ENCODE measurements at places on chromosomes 1 and 21.
A peak's percentile ranks its signal among the peaks of the same experiment; 100 is the strongest.

- DNase-seq = no peak
These were observed 4.3 kb upstream of the LHX9 start for GRCh38 chr1:197912739-197913494.

- DNase-seq = no peak
These were observed 2.6 kb downstream of the CTSE start for GRCh38 chr1:206021008-206021625.

- no peak for DNase-seq
These were observed 1.9 kb downstream of the BTBD19 start for GRCh38 chr1:44810101-44810761.

GRCh38 chr1:15346346-15347030 lies 63.2 kb upstream of the EFHD2 start:
- no peak for DNase-seq

DNA sequence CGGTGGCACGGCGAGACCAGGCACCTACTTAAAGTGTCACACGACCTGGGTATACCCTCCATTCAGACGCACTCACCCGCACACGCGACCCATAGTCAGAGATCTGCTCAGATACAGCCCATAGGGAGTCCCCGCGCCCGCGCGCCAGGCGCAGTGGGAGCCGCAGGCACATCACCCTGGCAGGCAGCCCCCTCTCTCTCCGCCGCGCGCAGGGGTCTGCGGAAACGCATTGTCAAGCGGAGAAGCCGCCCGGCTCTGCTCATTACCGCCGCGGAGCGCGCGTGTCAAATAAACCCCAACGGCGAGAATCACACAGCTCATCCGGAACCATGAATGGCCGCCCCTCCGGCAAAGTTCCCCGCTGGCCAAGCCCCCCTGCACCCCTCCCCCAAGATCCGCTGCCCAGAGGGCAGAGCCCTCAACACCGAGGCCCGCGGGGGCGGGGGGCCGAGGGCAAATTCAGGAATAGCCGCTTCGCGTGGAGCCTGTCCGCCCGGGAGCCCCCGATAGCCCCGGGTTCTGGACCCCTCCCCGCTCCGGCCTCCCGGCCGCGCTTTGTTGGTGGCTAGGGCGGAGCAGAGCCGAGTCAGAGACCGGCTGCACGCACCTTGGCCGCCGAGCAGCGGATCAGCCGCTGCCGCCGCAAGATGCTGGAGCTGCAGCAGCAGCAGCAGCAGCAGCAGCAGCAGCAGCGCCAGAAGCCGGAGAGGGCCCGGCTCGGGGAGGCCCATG lies 522 bp downstream of the LRP8 start:
- DNase-seq = peak; percentile 41

GRCh38 chr1:227654858-227655752 lies 80.0 kb downstream of the JMJD4 start:
- DNase-seq = no peak

DNA sequence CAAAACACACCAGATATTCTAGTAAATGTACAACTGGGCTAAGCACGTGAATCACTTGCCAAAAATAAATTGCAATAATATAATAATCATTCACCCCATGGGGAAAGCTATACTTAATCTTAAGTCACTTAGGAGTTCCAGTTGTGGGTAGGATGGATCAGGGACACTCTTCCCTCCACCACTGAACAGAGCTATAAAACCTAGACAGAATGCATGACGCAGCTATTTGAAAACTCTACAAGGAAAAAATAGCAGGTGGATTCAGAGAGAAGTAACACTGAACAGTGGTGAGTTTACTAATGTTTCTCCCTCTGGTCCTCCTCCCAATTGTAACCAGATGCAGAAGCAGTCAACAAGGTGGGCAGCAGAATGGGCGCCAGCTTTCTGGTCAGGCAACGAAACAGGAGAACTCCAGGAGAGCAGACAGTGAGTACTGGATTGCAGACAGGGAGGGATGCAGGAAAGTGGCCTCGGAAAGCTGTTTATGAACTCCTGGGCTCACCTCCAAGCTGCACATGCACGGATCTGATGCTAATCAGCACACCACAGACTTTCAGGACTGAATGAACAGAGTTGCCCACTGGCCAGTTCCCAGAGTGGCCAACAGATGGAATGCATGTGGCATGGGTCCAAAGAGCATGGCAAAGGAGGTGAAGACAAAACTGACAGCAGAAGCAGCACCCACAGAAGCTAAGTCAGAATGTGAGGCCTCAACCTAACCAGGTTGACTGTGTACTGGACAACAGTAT lies 41.4 kb downstream of the TARBP1 start:
- no peak for DNase-seq

- no peak for DNase-seq
These were observed 14.8 kb upstream of the SLC45A1 start for GRCh38 chr1:8303141-8303540.

DNA sequence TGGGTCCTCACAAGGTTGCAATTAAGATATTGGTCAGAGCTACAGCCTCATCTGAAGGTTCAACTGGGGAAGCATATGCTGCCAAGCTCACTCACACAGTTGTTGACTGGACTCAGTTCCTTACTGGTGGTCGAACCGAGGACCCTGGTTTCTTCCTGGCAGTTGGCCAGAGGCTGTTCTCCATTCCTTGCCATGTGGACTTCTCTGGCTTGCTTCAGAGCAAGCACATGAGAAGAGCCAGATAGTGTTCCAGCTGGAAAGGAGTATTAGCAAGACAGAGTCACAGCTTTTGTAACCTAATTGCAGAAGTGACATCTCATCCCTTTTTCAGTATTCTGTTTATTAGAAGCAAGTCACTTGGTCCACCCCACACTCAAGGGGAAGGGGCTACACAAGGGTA lies 23.6 kb downstream of the POU2F1 start:
- no peak for DNase-seq

- DNase-seq = no peak
These were observed 4.7 kb upstream of the AKNAD1 start for GRCh38 chr1:108861566-108861965.

- DNase-seq = no peak
These were observed 5.5 kb downstream of the CAPN2 start for GRCh38 chr1:223717695-223718363.

- no peak for DNase-seq
These were observed 228.1 kb downstream of the OMA1 start for GRCh38 chr1:58318157-58319005.

- no peak for DNase-seq
These were observed 32.1 kb downstream of the SERTAD4 start for GRCh38 chr1:210264496-210265380.

- peak; percentile 9 for DNase-seq
These were observed at the start of gene PALMD for GRCh38 chr1:99645699-99646531. PALMD (plus strand) TSS chr1:99646113; CDS start chr1:99646318, 205 bp downstream.

DNA sequence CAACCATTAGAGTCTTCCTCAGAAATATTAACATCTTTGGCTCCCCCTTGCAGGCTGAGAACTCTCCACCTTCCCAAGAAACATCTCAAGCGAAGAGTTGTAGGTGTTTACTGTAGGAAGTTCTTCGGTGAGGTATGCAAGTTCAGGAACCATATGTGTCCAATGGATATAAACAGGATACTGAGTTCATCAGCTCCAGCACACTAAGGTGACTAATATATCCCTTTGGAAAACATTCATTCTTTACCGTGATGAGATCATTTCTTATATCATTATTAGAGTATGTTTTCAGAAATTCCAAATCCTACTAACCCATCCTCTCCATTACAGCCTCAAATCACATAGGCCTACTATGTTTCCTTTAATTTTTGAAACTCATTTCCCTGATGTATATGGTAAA lies 37.3 kb upstream of the PRMT6 start:
- DNase-seq = no peak

- DNase-seq = no peak
These were observed 2.2 kb upstream of the ARHGAP30 start for GRCh38 chr1:161071886-161072371.

DNA sequence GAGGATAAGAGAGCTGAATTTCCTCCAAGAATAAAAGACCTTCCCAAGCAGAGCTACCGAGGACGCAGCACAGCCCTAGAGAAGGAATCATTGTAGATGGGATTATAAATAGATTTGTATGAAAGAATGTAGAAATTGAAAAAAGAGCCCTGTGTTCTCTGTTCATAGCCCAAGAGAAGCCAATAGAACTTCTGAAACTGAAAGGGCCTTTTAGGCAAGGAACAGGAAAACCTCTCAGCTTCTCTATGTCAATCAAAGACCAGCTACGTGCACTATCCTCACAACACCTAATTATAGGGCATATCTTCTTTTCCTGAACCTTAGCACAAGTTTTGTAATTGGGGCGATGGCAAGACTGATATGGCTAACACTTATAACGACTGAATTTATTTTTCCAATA lies 192.4 kb upstream of the RNPC3 start:
- DNase-seq = no peak

DNA sequence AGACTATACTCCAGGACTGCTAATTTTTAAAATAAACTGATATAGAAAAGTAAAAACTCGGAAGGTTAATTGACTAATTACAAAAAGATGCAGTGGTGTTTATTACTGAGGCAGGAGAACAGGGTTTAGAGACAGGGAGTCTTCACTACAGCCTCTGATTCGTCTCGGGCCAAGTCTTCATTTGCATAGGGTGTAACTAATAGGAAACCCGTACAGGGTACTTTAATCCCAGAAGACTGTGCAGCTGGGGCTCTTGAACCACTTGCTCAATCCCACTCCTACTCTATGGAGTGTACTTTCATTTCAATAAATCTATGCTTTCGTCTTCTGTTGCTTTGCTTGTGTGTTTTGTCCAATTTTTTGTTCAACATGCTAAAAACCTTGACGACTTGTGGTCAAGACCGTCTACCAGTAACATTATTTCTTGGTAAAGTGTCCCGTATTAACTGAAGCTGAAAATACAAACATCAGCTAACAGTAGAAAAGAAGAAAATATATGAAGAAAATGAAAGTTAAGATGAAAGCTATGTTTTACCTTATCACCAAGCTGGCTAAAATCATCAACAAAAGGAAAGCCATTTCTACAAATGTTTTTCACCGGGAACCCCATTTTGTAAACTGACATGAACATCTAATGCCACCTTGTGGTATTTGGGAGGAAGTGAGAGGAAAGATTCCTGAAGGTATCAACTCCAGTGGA lies 8.0 kb downstream of the SDHB start:
- peak; percentile 50 for DNase-seq

DNA sequence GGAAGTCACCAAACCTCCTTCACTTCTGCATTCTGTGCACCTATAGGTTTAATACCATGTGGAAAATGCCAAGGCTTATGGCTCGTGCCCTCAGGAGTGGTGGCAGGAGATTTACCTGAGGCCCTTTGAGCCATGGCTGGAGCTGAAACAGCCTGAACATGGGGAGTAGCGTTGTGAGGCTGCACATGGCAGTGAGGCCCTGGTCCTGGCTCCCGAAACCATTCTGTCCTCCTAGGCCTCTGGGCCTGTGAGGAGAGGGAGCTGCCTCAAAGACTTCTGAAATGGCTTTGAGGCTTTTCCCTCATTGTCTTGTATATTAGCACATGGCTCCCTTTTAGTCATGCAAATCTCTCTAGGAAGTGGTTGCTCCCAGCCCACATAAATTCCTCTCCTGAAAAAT lies 20.6 kb downstream of the PTGFR start:
- DNase-seq = no peak

GRCh38 chr1:42146626-42147320 lies 6.4 kb upstream of the GUCA2B start:
- DNase-seq = peak; percentile 52

All from NCI-H2171 (cell line).